ENCODE measurements at places on chromosomes 13 and 19.

DNA sequence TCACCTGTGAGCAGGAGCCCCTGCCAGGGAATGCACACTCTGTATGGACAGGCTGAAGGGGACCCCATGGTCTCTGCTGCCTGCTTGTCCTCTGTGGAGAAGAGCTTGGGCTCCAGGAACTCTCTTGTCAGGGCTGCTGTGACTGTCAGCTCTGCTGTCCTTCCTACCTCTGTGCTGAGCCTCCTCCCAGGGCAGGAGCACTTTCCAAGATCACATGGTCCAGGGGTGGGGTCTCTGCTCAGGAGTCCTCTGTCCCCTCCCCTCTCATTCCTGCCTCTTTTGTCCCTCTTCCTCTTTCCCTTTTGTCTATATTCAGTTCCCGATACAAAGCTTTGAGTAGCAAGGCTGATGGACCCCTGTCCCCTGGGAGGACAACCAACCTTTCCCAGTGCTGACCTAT, at the start of gene CEACAM7:
TSS of gene CEACAM7 (minus strand) at position 173 of the 400 bp plus-strand sequence. CDS start at position 68, 105 bp downstream.
- DNase-seq: no peak

GRCh38 chr19:10835089-10835753, 791 bp downstream of the TMED1 start:
- no peak for DNase-seq

GRCh38 chr13:66483712-66484111, 746.4 kb downstream of the PCDH9 start:
- DNase-seq: no peak

DNA sequence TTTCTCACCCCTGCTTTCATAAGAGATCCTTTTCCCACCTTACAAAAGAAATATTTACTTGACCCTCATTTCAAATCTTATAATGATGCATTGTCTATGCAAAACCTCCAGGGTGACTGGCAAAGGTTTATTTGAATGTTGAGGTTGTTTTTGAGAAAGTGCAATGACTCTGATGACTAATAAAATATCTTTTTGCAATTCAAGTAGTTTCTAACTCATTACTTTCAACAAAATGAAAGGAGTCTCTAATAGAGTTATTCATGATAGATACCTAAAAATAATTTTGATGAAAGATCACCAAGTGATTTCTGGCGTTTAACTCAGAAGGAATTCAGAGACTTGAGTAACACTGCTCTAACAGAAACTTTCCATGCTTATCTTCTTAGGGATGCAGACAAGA, 144.2 kb downstream of the FOXO1 start:
- DNase-seq: no peak

- DNase-seq: no peak
Observed at GRCh38 chr13:47875201-47875600, 125.9 kb downstream of the SUCLA2 start.

- DNase-seq: no peak
Observed at GRCh38 chr19:46066471-46066870, 25.7 kb upstream of the IGFL4 start.

- DNase-seq: no peak
Observed at GRCh38 chr19:48415395-48415794, 21.9 kb downstream of the GRIN2D start.

DNA sequence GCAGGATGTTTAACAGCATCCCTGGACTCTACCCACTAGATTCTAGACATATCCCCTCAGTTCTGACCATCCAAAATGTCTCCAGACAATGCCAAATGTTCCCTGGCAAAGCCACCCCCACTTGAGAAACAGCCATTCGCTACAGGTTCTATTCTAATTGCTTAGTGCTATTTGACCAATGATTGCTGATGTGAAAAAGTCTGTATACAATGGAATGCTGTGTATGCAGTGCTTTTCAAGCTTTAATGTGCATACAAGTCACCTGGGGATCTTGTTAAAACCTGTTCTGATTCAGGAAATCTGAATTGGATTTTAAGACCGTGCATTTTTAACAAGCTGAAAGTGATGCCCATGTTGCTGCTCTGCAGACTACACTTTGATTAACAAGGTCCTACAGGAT, 331.8 kb upstream of the KLF12 start:
- DNase-seq: no peak

DNA sequence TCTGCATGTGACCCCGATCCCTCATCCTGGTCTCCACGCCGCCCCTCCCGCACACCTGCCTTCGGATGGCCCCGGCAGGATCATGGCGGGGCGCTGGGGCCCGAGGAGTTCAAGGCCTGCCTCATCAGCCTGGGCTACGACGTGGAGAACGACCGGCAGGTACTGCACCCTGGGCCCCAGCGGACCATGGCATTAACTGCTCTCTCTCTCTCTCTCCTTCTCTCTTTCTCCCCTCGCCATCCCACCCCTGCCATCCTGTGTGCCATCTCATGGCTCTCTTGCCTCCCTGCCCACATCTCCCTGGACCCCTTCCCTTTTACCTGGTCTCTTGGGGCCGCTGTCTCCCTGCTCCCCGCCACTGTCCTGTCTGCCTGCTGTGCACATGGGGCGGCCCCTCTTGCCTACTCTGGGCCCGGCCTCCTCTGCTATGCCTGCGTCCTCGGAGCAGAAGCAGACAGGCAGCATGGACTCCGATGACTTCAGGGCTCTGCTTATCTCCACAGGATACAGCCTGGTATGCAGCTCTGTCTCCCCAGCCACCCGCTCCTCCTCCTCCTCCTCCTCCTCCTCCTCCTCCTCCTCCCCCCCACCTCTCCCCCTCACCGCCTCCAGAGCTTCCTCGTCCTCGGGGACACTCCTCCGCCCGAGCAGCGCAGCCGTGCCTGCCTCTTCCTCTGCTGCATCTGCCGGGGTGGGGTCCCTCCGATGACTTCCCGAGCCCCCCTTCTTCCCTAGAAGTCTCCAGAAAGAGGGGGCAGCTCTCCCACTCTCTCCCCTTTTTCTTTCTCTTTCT, 16.2 kb downstream of the CAPN12 start:
- no peak for DNase-seq

DNA sequence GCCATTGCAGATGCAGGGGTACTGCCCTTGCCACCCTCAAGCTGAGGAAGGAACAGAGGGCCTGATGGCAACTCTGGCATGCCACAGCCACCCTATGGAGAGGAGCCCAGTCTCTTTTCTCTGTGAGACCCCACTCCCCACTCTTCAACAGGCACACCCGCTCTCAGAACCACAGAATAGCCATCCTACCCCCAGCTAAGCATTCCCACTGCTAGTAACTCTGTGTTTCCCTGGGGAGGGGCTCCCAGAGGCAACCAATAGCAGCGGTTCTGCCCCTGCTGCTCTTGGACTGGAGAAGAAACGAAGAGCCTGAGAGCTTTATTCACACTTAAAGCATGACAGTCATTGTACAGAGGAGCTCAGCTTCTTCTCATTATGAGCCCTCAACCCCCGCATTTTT, 49.3 kb downstream of the UBL3 start:
- no peak for DNase-seq

DNA sequence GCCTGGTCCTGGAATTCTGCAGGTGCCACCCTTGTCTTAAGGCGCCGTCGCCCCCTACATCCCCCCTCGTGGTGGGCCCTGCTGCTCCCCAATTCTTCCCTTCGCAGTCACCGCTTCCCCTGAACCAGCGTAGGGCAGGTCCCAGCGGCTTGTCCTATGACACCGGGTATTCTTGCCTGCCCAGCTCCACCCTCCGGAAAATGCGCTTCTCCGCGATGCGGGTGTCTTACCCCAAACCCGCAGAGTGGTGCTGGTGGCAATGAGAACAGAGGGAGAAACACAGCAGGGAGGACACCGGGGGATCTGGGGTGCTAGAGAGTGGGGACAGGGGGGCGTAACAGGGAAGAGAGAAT, 9.0 kb downstream of the ZNF808 start:
- no peak for DNase-seq

DNA sequence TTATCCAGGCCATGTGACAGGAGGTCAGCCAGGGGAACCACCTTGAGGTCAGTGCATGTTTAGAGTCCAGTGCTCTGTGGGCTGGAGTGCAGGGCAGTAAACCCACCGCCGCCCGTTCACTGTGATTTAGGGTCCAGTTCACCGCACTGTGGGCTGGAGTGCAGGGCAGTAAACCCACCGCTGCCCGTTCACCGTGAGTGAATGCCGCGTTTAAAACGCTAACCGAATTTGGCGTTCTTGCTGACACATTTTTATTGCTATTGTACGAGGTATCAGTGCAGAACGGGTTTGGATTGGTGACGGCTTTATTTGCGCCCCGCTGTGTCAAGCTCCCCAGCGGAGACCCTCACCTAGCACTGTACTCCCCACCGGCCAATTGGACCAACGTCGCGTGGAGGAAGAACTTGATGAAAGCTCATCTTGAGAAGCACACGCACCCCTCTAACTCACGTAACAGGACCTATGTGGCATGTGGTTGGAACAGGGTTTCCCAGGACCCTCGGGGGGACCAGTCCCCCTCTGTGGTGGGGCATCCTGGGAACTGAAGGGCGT, 27.9 kb downstream of the C13orf46 start:
- no peak for DNase-seq

GRCh38 chr13:76724421-76724820, 161.8 kb downstream of the KCTD12 start:
- DNase-seq: no peak

GRCh38 chr19:30340771-30341561, 31.2 kb upstream of the ZNF536 start:
- DNase-seq: no peak

GRCh38 chr19:46721269-46722003, 4.5 kb upstream of the PRKD2 start:
- no peak for DNase-seq

DNA sequence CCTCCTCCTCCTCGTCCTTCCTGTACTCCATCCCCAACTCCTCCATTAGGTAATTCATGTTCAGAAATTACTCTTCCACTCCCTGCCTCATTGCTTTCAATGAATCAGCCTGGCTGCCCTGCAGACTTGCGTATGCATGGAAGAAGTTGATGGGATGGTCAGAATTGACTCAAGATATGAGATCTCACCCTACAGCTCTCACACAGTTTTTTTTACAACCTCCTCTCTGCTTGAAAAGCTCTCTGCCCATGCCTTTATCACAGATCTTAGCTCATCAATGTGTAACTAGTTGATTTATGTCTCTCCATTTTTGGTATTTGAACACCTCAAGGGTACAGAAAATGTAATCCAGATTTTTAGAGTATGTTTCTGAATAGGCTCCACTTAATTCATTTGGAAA, 506.9 kb downstream of the TBC1D4 start:
- DNase-seq: no peak

DNA sequence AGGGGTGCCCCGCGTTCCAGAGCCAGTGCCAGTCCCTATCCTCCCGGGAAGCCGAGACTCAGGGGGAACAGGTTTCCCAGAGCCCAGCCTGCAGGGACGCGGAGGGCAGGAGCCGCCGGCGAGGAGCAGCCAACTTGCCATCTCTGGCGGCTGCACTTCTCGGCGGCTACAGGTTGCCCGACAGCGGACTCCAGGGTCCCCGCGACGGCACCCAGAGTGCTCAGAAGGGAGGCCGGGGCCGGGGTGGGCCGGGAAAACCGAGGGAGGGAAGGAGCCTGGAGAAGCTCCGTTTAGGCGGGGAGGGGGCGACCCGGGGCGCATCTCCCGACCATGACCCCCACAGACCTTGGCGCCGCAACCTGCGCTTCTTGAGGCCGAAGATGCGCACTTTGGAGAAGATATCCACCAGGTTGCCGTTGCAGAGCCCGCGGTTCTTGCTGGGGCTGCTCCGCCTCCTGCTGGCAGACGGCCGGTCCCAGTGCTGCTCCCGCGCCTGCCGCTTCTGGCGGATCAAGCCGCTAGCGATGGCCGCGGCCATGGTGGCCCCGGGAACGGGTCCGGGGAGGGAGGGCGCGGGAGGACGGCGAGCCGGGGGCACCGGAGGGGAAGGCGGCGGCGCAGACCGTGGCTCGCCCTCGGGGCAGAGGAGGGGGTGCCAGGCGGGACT, 463.8 kb downstream of the ITGBL1 start:
- no peak for DNase-seq

DNA sequence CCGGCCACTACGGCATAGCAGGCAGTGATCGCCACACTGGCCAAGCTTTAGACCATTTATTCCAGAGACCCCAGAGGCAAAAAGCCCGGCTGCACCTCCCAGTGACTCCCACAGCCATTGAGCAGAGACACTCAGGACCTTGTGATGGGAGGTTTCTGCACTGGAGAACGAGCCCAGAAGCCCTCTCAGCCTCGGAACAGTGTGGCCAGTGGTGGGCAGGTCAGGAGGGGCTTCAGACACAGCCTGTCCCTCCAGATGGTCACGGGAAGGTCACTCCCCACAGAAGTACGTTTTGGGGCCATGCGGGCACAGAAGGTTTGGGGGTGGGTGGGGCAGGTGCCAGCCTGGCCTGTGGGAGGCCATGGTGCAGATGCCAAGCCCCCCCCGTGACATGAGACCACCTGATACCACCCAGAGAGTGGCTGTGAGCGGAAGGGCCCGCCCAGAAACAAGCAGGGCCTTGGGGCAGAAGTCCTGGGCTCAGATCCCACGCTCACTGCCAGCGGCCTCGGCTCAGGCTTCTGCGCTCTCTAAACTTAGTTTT, 599 bp upstream of the F10 start:
- DNase-seq: no peak

DNA sequence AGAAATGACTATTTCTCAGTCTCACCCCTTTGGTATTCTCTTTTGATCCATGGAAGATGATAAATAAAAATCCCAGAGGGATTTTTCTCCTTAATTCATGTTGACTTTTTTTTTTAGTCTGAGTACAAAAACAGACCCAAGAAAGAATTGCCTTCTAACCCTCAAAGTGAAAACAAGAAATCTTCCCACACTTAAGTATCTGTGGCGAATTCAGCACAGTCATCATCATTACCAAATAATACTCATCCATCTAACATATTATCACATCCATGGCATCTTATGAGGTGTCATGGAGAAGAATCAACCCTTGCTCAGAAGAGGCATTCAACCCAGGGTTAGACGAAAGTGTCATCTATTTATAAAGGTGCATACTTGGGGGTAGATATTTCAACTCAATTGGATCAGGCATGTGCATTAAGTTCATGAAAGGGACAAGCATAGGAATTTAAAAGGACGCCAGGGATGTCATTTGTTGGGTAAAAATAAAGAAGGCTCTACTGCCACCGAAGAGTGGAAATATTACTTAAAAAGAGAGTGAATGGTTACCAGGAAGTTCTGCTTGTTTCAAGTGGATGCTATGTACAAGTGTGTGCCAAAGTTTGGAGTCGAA, 101.9 kb downstream of the FLT1 start:
- DNase-seq: no peak

DNA sequence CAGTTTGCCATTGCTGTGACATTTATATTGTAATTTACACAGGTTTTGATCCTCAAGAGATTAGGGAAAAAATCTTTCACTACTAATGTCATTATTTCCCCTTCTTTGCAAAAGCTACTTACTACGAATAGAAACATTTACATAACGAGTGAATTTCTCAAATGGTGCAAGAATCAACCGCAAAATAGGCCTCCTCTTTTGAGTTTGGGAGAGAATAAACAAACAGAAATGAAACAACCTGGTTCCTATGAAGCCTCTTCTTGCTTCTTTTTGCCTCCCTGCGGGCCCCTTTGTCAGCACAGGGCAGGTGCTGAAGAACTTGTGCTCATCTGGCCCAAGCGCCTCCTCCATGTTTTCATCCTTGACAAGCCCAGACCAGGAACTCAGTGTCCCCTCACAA, 10.1 kb upstream of the GJA3 start:
- DNase-seq: no peak

- DNase-seq: no peak
Observed at GRCh38 chr19:58374200-58374599, 6.6 kb downstream of the ZNF837 start.
